Tongue (tissue), 3 donors: ENCODE measurements at places on chromosomes 2 and 18. TPM values are rescaled to one million over a fixed set of nuclear protein-coding genes. Genes with fewer than 3 reads are reported as not detected.

The CLEC4F gene
- total RNA-seq: not detected

The IL37 gene
- total RNA-seq: not detected

The DYNAP gene
- not detected for total RNA-seq

The CTAGE1 gene
- not detected for total RNA-seq

The ANKMY1 gene
- total RNA-seq: 6.6 TPM

The CYTIP gene
- total RNA-seq: 1.7 TPM

The THOC1 gene
- total RNA-seq: 69.0 TPM

DNA sequence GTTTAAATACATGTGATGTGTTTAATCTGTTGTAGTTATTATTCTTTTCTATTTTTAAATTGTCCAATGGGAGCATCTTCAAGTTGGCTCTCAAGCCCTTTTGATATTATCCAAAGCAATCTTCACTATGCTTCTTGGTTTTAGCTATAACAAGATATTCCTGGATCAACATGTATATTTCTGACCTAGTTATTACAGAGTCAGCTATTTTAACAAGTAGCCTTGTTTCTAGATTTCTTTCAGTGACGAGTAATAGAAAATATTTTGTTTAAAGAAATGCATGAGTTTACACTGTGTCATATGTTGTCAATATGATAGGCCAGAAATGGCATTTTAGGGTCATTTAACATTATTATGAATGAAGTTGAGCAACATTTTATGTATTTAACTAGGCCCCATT is 421.8 kb upstream of the MAP2 start:
- no peak for DNase-seq

DNA sequence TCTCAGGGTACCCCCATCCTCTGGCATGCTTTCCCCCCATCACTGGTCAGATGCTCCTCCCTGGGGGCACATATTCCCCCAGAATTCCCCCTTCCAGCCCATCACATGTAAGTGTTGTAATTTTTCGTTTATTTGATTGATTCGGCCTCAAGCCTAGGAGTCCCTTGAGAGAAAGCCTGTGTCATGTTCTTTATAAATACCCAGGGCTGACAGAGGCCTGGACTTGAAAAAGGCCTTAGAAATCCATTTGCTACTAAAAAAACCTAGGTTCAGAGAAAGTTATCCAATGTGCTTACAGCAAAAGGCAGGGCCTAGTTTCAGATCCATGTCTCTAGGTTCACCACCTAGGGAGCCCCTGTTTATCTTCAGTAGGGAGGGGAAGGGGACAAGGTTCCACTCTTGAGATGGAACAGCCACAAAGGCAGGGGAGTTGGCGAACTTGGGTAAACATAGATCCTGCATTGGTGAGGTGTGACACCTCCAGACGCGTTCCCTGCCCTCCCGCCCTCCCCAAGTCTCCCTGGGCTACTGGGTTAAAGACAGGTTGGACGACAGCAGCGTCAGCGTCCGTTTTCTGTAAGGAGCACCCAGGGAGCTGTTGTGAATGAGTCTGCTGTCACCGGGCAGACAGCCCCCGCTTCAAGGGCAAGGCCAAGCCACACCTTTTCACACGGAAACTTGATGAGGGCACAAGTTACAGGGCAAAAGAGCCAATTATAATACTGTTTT is 147.8 kb downstream of the EN1 start:
- no peak for DNase-seq

GRCh38 chr2:212929116-212929515 is 222.3 kb downstream of the IKZF2 start:
- no peak for DNase-seq

DNA sequence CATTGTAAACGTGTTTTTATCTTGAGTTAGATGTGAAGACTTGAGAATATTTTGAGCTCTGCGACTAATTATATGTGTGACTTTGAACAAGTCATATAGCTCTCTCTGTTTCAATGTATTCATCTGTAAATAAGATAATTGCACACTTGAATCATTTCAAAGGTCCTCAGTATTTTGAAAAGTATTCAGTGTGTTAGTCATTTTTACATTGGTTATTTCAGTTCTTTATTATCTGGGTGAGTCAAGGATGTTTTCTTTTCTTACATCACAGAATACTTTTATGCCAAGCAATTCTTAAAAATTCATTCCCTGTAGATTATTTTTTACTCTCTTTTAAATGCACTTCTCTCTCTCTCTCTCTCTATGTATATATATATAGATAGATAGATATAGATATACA is 1098.0 kb upstream of the ZEB2 start:
- no peak for DNase-seq

GRCh38 chr18:51196118-51196810 is 1.2 kb downstream of the MEX3C start:
- no peak for DNase-seq

DNA sequence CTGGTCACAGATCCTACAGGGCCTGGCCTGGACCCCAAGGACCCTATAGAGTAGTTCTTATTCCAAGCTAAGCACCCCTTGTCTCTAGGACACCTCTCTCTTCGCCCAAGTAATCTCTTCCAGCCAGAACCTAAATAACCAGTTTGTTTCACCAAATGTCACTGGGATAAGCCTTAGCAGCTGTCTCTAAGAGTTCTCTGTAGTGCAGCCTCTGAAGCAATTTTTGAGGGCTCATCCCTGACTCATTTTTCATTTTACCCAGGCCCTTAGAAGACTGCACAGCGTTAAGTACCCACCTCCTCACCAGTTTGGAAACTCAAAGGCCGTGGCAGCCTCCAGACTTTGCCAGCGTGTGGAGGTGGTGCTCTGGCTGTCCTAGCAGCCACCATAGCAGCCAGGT is 290.1 kb upstream of the SIX2 start:
- DNase-seq: peak; percentile 43

DNA sequence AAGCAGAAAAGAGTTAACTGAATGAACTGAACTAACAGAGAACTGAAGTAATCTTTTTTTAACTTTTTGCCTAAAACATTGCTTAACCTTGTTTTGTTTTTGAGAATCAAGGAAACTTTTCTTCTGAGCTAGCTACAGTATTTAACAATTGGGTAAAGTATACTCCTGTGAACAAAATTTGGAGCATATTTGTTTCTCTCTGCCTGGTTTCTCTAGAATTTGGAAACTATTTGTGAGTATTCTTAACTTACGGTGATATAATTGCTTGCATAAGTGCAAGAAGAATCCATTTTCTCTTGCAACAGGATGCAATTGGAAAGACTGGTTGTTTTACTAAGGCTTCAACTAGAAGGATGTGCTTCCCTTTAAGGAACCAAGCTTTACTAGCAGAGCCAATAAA is 65.9 kb upstream of the FAM98A start:
- no peak for DNase-seq

DNA sequence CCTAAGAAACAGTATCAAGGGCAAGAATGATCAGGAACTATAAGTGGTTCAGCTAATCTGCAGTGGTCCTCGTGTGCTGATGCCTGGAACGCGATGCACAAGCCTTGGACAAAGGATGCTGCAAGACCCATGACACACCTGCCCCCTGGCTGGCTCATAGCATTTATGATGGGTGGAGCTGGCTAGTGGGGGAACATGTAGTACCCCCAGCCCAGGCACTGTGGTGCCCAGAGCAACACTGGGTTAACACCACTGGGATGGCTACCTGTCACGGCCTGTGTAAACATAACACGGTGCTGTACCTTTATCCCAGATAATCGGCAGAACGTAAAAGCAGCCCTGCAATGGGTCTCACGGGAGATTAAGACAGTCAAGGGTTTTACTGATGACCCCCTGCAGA is 60.3 kb upstream of the PEX13 start:
- DNase-seq: no peak

GRCh38 chr2:63537306-63537705 is 51.0 kb downstream of the WDPCP start:
- DNase-seq: no peak

- DNase-seq: no peak
Measured at GRCh38 chr2:8315531-8316165, 366.2 kb upstream of the ID2 start.

DNA sequence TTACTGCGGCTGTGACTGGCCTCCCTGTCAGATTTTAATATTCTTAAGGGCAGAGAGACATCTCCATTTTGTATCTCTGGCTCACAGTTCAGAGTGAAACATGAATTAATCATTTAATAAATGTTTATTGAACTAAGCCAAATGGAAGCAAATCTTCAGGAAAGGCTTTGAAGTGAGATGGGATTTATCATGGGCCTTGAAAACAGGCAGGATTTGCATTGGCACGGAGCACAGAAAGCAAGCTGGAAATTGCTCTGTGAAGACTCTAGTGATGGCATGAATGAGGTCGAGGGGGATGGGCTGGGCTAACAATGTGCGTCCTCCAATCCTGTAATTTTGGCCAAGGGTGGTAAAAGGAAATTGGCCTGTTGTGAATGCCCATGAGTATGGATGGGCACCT is 369.8 kb upstream of the SOX11 start:
- DNase-seq: no peak

GRCh38 chr2:107473150-107473549 is 353.5 kb upstream of the RGPD4 start:
- DNase-seq: no peak
